ENCODE measurements at places on chromosomes 4 and X.

DNA sequence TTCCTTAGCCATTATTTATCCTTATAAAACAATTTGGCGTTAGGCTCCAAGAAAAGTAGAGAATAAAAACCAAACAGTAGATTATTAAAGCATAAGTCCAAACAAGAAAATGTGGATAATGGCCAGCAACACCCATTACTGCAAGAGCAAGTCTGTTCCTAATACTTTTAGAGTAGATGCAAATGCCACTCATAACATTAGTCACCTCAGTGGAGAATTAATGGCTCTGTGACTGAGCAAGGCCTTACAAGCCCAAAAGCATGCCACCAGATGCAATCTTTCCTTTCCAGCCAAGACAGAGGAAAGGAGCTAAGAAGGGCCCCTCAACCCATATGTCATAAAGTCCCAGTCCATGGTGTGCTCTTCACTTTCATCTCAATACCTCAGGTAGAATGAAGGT, 373.8 kb downstream of the OPHN1 start:
- no peak for DNase-seq

DNA sequence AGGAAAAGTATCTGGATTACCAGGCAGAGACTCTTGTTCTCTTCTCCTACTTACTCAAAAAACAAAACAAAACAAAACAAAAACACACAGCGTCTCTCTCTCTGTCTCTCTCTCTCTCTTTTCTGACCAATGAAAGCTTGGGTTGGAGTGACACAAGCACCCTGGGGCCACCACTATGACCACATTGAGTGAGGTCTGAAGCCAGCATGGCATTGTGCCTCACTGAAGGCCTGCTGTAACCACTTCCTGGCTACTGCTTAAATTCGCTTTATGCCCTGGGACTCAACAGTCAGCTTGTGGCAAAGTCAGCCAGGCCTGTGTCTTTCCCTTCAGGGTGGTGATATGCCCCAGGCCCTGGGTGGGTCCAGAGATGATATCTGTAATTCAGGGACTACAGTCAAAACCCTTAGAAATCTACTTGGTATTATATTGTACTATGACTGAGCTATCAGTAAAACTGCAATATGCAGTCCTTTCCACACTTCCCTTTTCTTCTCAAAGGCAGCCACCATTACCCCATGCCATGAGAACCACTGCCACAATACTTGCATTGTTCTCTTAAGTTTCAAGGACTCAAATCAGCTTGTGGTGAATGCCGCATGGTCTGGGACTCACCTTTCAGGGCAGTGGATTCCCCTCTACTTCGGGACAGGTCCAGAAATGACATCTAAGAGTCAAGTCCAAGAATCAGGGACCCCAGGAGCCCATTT, 606.8 kb upstream of the KLHL4 start:
- no peak for DNase-seq

DNA sequence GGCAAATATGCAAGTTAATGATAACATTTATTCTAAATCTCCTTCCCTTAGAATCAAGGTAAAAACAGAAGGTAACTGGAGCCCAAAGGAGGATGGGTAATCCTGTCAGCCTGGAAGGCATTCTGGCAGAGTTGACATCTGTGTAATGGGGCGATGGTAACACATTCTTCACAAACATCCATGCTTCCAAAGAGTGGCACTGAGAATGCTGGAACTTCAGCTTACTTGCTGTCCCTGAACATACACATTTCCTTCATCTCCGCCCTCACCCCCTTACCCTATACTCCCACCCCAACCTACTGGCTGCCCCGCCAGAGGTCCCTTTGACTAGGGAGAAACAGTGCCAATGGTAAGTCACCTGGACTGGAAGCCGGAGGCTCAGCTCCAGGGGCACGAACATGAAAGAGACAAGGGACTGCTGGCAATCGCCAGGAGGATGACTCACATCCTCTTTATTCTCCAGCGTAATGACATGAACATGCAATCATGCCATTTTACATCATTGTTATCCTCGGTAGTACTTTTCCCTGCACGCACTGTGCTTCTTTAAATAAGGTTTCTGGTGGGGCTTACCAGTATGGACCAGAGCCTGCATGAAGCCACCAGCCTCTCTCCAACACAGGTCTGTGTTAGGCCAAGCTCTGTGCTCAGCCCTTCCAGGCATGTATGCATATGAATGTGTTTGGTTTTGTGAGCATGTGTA, 694.2 kb upstream of the TENM3 start:
- DNase-seq, result no peak

- peak; percentile 40 for DNase-seq
Observed at GRCh38 chr4:105715692-105716278, 7.2 kb downstream of the GSTCD start.

DNA sequence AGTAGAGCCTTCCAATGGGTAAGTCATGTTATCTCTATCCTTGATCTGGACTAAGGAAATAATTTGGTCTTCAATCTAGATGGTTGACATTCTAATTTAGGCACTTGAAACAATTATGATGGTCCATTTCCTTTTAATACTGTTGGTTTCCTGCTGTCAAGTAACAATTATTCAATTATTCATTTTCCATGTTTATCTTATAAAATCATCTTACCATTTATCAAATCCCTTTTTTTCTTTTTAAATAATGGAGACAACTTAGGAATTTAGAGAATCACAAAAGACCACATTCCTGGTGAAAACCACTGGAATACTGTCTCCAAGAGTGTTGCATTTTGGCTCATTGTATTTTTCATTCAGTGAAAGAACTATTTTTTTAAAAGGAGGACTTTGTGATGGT, 148.7 kb upstream of the CTSO start:
- no peak for DNase-seq

DNA sequence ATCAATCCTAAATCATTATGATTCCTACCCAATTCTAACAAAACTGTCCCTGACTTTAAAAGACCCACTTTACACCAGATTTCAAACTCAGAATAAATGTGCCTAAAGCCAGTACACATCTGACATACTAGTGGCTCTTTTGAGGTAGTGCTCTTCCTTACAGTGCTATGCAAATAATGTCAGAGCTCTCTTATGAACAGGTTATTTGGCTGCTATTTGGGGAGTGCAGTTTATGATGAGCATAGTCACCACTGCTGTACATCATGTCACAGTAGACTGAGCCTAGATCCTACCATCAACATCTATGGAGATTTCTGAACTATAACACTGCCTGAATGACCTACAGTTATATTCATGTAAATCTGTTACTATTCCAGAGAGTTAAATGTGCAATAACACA, 50.4 kb upstream of the PAGE5 start:
- DNase-seq, result no peak

GRCh38 chr4:7227008-7227407, 34.7 kb downstream of the SORCS2 start:
- no peak for DNase-seq

DNA sequence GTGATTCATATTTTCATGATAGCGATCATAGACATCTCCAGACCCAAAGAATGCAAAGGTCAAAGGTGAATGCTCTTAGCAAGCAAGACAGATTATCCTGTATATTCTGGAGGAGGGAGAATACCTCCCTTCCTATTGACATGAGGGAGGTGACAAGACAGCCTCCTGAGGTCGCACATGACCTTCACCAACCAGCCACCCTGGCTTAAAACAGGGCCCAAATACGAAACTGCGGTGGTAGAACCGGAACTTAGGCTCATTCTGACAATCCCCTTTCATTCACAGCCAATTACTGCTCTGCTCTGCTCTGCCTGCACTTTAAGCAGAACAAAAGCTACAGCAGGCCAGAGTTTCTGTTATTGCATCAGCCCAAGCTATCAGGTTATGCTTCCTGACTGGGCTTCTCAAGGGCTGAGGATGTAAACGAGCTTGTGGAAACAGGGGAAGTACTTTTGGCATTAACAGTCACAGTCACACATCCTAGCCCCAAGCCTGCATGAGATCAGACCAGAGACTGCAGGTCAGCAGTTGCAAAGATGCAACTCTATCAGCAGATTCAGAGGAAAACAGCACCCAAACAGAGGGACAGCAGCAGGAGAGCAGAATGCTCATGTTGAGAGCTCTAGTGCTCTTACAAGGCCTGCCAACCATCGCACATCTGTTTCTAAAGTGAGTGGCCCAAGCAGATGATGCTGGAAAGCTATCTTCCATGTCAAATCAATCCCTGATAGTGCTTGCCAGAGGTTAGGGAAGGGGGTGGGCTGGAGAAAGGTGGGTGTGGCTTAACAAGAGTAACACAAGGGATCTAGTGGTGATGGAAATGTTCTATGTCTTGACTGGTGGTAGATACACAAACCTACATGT, 51.3 kb upstream of the MAP3K15 start:
- no peak for DNase-seq

GRCh38 chr4:113981591-113981990, 2.1 kb upstream of the ARSJ start:
- no peak for DNase-seq

DNA sequence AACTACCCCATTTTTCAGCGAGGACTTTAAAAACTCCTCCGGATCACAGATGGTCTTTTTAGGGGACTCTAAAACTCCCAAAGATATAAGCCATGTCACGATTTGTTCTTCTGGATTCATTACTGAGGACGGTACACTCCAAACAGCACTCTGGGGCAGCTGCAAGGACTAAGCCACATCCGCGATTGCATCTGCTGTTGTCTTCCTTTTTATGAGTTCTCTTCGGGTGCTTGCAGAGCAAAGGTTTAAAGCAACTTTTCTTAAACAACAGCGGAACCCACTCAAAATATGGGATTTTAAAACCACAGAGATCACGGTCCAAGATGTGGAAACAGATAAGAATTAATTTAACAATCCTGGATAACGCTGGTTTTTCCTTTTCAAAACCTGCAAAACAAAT, at the start of gene ARHGEF6:
Gene ARHGEF6, minus strand, starts transcription at position 170 of the 400 bp plus-strand sequence. Its CDS starts 50 bp downstream, at position 120.
- no peak for DNase-seq

GRCh38 chr4:115660465-115660864, 547.0 kb upstream of the NDST4 start:
- DNase-seq, result no peak

DNA sequence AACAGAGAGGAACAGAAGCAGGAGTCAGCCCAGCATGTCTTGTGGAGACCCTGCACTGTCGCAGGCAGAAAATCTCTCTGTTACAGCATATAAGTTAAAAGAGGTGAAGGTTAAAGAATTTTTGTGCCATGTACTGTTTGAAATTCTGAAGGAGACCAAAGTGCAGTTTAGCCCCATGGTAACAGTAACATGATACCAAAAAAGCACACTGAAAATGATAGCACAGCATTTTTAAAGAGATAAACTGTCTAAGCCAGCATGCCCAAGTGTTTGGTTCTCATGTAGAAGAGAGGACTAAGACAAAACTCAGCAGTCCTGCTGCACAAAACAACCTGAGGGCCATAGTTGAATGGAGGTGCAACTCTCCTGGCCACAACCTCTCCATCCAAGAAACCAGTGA, 41.9 kb upstream of the PARM1 start:
- no peak for DNase-seq

DNA sequence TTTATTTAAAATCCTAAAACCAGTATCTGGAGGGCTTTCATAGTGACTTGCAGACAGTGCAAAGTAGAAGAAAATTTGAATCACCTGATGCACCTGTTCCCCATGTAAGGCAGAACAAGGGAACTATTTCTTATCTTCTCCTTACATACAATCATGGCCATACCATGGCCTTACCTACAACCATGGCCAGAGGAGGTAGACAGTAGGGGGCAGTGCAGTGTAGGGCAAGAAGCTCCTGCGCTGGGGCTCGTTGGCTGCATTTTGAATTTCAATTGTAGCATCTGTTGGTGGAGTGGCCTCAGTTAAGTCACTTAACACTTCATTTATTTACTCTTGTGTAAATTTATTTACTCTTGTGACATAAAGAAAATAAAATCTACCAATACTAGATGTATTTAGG, 33.0 kb downstream of the GALNTL6 start:
- no peak for DNase-seq
